ENCODE measurements at places on chromosomes 3 and 15.

DNA sequence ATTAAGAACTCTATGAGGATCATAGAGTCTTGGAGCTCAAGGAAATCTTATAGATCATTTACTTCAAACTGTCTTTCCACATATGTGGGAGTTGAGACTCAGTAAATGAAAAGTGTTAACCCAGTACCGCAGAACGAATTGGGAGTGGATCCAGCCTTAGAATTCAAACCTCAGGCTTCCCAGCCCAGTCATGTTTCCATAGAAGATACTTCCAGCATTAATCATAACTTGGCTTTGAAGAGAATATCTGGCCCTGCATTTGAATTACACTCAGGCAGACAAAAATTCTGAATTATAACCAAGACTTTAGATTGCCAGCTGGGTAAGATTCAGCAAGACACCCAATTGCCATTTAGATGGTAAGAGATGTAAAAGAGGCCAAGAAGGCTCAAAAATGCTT, 972.0 kb downstream of the TUSC7 start:
- no peak for DNase-seq

DNA sequence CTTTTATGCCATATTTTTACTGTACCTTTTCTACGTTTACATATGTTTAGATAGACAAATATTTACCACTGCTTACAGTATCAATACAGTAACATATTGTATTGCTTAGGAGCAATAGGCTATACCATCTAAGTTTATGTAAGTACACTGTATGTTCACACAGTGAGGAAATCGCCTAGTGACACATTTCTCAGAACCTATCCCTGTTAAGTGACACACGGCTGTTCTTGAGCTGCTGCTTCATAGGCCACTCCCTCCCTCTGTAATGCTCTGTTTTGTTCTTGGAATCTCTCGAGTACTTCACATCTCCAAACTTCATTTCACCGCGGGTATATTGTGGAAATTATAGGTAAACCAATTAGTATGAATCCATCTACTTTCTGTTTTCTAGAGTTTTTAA, 13.4 kb upstream of the SELENOT start:
- DNase-seq, result no peak

GRCh38 chr15:56208185-56208584, 35.5 kb downstream of the RFX7 start:
- DNase-seq, result no peak

GRCh38 chr15:55766676-55767075, 23.7 kb upstream of the PRTG start:
- DNase-seq, result no peak

- DNase-seq, result no peak
These were observed 74.0 kb downstream of the DHX36 start for GRCh38 chr3:154250291-154250690.

GRCh38 chr3:69178082-69178481, 55.7 kb upstream of the LMOD3 start:
- no peak for DNase-seq

DNA sequence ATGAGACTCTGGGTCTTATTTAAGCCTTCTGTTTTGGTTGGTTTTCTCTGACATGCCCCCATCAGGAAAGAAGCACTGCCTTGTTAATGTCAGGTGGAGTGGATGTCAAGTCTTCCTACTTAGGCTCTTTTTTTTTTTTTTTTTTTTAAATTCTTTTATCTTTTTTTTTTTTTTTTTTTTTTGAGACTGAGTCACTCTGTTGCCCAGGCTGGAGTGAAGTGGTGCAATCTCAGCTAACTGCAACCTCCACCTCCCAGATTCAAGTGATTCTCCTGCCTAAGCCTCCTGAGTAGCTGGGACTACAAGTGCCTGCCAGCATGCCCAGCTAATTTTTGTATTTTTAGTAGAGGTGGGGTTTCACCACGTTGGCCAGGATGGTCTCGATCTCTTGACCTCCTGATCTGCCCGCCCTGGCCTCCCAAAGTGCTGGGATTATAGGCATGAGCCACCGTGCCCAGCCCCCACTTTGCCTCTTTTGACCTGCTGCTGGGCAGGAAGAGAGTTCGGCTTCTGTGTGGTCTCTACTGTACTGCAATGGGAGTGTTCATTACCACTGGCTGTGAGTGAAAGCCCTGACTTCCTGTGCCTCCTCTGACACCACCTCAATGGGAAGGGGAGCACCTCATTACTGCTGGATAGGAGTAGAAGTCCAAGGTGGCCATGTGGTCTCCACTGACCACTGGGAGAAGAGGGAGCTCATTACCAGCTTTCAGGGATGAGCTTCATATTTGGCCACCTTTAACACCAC, 10.9 kb downstream of the CTDSPL start:
- DNase-seq, result no peak

GRCh38 chr3:195093731-195094130, 177.2 kb downstream of the XXYLT1 start:
- DNase-seq, result no peak

GRCh38 chr15:72919936-72920465, 132.3 kb upstream of the NEO1 start:
- no peak for DNase-seq

- no peak for DNase-seq
These were observed 2.2 kb upstream of the CCR5 start for GRCh38 chr3:46368569-46368968.

DNA sequence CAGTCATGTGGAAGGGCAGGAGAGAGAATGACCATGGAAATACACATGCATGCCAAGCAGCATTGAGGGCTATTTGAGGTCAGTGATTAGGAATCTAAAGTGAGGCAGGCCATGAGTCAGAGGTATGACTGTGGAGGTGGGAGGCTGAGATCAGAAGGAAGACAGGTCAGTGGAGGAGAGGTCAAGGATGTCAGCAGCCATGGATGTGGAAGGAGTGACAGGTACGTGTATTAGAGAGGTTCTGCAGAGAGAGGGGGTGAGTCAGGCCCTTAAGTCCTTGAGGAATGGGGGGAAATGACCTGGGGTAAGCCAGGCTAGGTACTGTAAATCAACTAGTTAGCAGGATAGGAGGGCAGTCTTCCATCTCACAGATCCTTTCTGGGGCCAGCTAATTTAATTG, 166.6 kb downstream of the ANO10 start:
- peak; percentile 61 for DNase-seq

DNA sequence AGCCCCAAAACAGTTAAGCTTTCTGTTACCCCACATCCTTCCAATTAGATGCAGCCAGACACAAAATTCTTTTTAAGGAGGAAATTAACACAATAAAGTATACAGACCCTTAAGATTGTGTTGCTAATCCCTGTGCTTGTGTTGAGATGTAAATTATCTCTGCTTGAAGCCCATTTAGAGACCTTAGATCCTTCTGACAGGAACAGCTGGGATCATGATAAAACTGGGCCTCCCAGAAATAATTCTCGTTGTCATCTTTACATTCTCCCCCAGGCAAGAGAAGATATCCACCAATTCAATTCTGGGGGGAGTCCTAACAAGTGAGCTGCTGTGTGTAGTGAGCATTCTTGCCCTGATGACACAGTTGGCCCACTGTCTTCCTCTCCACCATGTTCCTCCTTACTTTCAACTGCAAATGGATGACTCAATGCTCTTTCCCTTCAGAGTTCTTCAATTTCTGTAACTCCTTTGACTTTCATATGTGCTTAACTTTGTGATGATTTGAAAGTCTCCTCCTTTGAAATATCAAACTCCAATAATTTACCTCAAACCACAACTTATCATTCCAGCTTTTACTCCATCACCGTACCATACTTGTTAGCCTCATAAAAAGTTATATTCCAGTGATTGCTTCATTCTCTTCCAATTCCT, 186.6 kb downstream of the RAP2B start:
- DNase-seq, result no peak

- no peak for DNase-seq
These were observed 40.6 kb downstream of the ASB7 start for GRCh38 chr15:100642950-100643338.

DNA sequence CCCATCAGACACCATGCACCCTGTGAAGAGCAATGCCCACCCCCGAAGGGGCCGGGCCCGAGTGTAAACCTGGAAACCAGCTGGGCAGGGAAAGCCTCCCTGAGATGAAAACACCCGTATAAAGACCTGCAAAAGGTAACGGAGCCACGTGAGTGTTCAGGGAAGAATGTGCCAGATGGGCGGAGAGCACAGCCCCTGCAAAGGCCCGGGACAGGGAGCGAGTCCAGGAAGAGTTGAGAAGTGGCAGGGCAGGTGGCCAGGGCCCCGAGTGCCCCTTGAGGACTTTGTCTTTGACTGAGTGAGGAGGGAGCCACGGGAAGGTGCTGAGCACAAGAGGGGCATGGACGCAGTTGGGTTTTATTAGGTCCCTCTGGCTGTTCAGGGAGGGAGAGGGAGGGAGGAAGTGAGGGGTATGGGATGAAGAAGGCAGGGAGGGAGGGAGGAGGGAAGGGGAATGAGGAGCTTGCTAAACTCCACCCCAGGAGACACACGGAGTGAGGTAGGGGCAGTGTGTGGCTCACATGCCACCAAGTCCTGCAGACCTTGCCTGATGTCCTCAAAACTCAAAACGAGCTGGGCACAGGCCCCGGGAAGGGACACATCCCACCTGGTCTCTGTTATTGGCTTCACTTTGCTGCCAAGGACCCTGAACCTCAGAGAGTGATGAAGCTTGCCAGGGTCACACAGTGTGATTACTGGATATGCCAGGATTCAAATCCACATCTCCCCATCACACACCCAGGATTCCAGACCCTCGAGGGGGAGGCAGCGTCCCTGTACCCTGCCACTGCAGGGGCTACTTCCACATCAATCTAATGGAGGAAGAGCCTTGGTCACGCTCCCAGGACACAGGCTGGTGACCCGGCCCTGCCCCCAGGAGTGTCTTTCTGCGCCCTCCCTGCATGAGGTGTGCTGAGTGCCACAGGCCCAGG, 49.1 kb upstream of the IQSEC1 start:
- no peak for DNase-seq

DNA sequence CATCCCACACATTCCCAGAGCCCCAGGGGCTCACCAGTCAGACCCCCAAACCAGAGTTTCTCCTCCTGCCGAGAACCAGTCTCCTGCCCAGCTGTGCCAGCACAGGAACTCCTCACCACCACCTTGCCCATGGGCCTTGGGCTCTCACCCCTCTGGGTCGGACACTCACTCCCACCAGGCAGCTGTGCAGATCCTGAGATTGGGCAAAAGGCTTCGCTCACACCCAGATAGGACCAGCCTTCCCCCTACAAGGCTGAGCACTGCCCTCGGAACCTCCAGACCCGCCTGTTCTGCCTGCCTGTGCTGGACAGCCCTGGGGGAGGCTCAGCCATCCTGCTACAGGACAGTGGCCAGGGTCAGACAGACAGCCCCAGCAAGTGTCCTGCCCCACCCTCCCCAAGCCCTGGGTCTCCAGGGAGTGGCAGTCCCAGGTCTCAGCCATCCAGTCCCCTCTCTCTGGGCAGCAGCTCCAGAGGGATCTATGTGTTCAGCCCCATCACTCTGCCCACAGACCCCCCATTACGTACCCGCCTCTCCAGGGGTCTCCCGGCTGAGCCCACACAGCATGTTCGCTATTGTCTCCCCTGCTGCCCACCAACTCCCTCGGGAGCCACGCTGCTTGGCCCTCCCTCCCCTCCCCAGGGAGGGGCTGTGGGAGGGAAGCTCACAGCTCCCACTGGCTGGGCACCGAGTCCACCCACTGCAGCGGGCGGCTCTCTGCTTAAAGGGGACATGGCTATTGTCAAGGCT, at the start of gene GRIP2:
Gene GRIP2 (minus strand): TSS at position 601 of the 750 bp plus-strand sequence. CDS start 34 bp downstream, at position 567.
- no peak for DNase-seq

DNA sequence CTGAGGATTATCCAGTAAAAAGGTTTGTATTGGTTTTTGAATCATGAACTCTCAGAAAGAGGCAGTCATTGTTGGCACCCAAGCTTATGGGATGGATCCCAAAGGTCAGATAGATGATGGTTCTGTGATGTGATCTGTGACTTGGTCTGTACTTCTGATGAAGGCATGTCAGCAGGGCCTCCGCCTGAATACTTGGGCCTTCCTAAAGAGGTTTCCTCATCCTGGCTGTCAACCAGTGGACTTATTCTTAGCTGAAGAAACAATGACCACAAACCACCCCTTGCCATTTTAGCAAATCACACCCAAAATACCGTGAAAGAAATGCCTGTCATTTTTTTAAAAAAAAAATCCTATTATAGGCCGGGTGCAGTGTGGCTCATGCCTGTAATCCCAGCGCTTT, 48.2 kb upstream of the SLC9A9 start:
- no peak for DNase-seq

GRCh38 chr3:143514874-143515273, 333.4 kb downstream of the SLC9A9 start:
- DNase-seq, result no peak

- no peak for DNase-seq
These were observed 230.8 kb downstream of the CLSTN2 start for GRCh38 chr3:140165781-140166180.

DNA sequence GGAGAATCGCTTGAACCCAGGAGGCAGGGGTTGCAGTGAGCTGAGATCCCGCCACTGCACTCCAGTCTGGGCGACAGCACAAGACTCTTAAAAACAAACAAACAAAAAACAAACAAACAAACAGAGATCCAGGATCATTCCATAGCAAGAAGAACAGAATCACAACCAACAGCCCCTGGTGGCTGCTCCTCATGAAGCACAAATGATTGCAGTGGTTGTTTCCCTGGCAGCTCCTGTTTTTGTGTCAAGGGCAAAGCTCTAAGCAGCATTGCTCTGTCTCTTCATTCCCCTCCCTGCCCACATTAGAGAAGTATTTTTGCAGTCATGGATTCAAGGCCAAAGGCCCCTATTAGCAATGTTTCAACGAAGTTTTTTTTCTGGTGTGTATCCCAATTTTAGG, 25.8 kb upstream of the BLM start:
- DNase-seq, result no peak

GRCh38 chr3:46236294-46237054, 5.8 kb upstream of the CCR3 start:
- no peak for DNase-seq
